ENCODE measurements at places on chromosomes 13 and 19. TPM values are rescaled to one million over a fixed set of nuclear protein-coding genes. Genes with fewer than 3 reads are reported as not detected.
A peak's percentile ranks its signal among the peaks of the same experiment; 100 is the strongest.

GRCh38 chr13:41809962-41810361, 150.9 kb downstream of the VWA8 start:
- no peaks in the 10 kb centered on the region for H3K36me3 ChIP-seq
- H3K27me3 ChIP-seq, result no peaks in the 10 kb centered on the region
- H3K4me3 ChIP-seq, result no peak overlapping the region
- no peak overlapping the region for H3K27ac ChIP-seq
- DNase-seq, result no peak

DNA sequence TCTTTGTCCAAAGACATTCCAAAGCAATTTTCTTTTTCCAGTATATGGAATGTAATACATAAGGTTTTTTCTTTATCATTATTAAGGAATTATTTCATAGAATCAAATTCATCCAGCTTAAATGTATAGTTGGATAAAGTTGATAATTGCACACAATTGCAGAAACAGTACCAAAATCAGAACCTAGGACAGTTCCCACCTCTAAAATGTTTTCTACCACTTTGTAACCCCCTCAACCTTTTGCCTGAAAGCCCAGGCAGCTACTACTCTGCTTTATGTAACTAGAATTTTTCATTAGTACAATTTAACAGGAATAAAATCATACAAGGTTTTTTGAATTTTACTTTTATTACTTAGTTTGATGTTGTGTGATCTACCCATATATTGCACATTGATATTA, 98.0 kb downstream of the PRR20E start:
- no peak overlapping the region for H3K27ac ChIP-seq
- no peaks in the 10 kb centered on the region for H3K36me3 ChIP-seq

DNA sequence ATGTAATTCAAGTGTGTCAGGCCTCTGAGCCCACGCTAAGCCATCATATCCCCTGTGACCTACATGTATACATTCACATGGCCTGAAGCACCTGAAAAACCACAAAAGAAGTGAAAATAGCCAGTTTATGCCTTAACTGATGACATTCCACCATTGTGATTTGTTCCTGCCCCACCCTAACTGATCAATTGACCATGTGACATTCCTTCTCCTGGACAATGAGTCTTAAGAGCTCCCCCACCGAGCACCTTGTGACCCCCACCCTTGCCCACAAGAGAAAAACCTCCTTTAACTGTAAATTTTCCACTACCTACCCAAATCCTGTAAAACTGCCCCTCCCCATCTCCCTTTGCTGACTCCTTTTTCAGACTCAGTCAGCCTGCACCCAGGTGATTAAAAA, 52.1 kb upstream of the ARHGEF7 start:
- peaks cover 20% of the 10 kb centered on the region for H3K27me3 ChIP-seq
- DNase-seq, result no peak
- no peak overlapping the region for H3K4me3 ChIP-seq
- no peak overlapping the region for H3K27ac ChIP-seq
- no peaks in the 10 kb centered on the region for H3K36me3 ChIP-seq
- peaks cover 7% of the 10 kb centered on the region for H3K4me1 ChIP-seq

- H3K36me3 ChIP-seq, result no peaks in the 10 kb centered on the region
- H3K4me3 ChIP-seq, result no peak overlapping the region
- H3K27me3 ChIP-seq, result no peaks in the 10 kb centered on the region
Observed at GRCh38 chr13:113982296-113982661, 8.4 kb upstream of the C13orf46 start.

DNA sequence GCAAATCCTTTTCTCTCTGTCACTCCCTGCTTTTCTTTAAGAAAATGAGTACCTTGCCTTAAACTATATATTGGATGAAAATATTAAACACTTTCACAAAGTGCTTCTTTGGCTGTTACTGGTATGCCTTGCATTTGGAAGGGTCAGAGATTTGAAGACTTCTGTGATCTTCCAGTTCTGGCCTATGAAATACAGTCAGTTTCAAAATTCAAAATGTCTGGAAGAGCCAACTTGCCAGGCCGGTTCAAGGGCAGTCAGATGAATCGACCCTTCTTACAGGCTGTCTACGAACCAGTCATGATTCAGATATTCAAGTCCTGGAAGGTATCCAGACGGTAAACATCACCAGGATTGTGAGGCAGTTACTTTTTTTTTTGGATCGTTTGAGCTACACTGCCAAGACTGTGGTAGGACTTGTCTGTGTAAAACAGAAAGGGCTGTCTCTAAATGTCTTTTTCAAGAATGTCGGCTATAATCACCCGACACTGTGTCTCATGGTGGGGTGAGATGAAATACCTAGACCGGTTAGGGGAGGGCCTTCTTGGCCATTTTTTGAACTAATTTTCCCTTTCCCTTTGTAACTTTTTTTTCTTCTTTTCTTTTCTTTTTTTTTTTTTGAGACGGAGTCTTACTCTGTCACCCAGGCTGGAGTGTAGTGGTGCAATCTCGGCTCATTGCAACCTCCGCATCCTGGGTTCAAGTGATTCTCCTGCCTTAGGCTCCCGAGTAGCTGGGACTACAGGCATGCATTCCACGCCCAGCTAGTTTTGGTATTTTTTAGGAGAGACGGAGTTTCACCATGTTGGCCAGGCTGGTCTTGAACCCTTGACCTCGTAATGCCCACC, 11.2 kb downstream of the ACTN4 start:
- peaks cover 66% of the 10 kb centered on the region for H3K4me1 ChIP-seq
- DNase-seq, result peak; percentile 98
- H3K4me3 ChIP-seq, result no peak overlapping the region
- H3K36me3 ChIP-seq, result peaks cover 3% of the 10 kb centered on the region

- no peak overlapping the region for H3K4me3 ChIP-seq
- H3K36me3 ChIP-seq, result no peaks in the 10 kb centered on the region
- DNase-seq, result no peak
- no peaks in the 10 kb centered on the region for H3K4me1 ChIP-seq
Observed at GRCh38 chr19:39871886-39872866, 26.0 kb upstream of the FBL start.

GRCh38 chr13:105902396-105902795, 633.1 kb downstream of the EFNB2 start:
- no peak overlapping the region for H3K4me3 ChIP-seq
- no peaks in the 10 kb centered on the region for H3K27me3 ChIP-seq
- DNase-seq, result no peak
- no peaks in the 10 kb centered on the region for H3K4me1 ChIP-seq
- H3K27ac ChIP-seq, result no peak overlapping the region

GRCh38 chr19:21674454-21674853, 92.9 kb downstream of the ZNF100 start:
- no peak overlapping the region for H3K27ac ChIP-seq
- H3K36me3 ChIP-seq, result no peaks in the 10 kb centered on the region
- DNase-seq, result no peak

Gene MYH14
- 0.13 TPM for total RNA-seq

Gene ZNF699
- 4.7 TPM for total RNA-seq

Gene APOC4
- not detected for total RNA-seq

Gene ZNF132
- total RNA-seq, result 4.1 TPM
